ENCODE measurements at places on chromosomes 4 and X.

GRCh38 chr4:38671592-38671940, 7.6 kb downstream of the KLF3 start:
- no peak for DNase-seq

DNA sequence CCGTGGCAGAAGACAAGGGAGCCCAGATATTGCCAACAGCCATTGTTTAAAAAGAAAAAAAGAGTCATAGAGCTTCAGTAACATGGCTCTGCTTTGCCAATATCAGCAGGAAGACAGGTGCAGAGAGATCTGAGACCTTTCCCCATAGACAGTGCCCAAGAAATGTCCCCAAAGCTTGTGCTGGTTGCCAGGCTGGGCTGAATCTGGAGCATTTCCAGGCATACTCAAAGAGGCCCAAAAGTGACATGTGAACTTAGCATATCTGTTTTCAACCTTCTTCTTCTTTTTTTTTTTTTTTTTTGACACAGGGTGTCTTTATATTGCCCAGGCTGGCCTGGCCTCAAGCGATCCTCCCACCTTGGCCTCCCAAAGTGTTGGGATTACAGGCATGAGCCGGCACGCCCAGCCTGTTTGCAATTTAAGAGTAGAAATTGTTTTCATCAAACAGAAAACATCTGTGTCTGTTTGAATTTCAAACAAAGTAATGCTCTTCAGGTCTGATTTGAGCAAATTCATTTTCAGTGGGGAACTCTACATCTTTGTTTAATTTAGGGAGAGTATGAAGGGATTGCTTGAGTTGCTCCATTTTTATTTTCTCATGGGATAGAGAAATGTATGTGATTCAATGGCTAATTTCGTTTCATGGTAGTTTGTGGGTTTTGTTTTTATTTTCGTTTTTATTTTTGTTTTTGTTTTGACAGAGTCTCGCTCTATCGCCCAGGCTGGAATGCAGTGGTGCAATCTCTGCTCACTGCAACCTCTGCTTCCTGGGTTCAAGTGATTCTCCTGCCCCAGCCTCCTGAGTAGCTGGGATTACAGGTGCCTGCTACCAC, 56.6 kb upstream of the RBM47 start:
- DNase-seq = no peak

DNA sequence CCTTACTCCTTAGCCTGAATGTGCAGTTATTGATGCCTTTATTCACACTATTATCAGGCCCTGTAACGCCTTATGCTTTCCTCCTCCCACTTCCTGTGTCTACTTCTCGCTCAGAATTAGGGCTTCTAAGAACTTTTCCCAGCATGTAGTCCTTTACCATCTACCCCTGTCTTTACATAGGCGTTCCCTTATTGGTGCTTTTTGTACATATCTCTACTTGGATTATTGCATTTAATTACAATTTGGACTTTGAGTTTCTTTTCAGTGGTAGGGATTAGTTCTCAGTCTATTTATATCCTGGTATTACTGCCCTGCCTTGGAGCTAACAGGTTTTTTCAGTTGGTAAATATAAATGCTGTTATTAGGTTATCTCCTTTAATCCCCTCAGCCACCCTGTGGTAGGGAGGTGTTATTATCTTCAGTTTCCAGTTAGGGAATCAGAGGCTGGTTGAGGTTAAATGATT, 84.0 kb downstream of the RBPJ start:
- no peak for DNase-seq

DNA sequence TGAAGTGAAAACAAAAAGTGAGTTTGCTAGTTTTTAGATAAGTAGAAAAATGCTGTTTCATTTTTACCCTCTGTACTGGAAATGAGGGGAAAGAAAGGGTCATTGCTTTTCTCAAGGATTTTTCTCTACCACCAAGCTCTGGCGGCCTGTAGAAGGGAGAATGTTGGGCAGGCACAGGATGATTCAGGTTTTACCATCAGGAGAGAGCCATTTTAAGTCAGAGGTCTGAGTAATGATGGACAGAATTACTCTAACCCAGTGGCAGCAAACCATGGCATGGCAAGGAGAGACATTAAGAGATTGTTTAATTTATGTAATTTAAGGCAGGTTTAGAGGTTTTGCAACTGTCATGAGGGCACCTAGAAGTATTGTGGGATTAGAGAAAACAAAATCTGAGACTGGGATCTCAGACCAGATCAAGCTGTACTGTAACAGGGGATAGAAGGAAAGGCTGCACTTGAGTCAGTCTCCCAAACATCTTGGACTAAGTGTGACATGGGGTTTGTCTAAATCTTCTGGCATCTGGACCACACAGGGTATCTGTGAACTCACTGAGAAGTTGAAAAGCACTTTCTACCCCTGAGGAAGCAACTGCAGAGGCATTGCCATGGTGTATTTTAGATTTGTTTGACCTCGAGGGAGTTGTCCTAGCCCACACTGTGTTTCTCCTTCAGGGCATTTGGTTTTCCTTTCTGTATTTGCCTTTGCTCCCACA, 81.6 kb downstream of the BANK1 start:
- no peak for DNase-seq

GRCh38 chr4:77938560-77938959, 75.9 kb downstream of the MRPL1 start:
- no peak for DNase-seq

- DNase-seq = no peak
Observed at GRCh38 chr4:138573246-138573645, 331.1 kb upstream of the SLC7A11 start.

Measured in stimulated activated CD8-positive, alpha-beta memory T cell treated with anti-CD3 and anti-CD28 coated beads, Interleukin-4, amount 100 ng/mL, for 1 hour (primary cell).